Heart left ventricle (tissue), 16 donors: ENCODE measurements at places on chromosomes 1 and 21.

DNA sequence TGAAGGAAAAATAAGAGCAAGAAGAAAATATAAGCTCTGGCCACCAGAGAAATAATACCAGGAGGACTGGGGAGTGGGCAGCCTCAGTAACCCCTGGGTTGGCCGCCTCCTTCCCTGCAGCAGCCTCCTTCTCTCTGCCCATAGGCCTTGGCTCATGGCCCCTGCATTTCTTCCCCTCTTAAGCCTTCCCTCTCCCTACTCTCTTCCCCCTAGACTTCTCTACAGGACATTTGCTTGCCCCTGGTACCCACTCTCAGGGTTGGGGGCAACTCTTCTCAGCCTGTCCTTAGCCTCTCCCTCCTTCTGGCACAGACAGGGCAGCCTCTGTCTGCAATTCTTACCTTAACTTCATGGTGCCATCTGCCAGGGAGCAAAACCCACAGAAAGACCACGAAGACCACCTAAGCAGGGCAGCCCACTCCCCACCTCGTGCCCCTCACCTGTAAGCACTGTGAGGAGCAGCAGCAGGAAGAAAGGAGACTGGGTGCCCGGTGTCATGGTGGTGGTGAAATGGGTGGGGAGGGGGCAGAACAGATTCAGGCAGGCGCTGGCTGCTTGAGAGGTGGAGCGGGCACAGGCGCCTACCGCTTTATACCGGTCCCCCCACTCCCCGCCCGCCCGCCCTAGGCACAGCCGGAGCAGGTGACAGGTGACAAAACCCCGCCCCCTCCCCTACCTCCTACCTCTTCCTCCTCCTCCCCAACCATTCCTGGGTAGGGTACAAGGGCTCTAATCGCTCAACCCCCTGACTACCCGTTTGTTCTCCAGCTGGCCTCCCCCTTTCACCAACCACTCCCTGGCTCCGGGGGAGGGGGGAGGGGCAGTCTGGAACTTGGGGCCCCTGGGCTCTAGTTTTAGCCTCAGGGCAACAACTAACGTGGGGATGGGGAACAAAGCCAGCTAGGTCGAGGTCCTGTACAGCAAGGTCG lies 15.1 kb downstream of the THBS3 start:
- DNase-seq = no peak

- DNase-seq = no peak
Measured at GRCh38 chr1:6329851-6330250, 63.7 kb downstream of the ACOT7 start.

- DNase-seq = no peak
Measured at GRCh38 chr1:59290193-59290949, 6.5 kb upstream of the FGGY start.

DNA sequence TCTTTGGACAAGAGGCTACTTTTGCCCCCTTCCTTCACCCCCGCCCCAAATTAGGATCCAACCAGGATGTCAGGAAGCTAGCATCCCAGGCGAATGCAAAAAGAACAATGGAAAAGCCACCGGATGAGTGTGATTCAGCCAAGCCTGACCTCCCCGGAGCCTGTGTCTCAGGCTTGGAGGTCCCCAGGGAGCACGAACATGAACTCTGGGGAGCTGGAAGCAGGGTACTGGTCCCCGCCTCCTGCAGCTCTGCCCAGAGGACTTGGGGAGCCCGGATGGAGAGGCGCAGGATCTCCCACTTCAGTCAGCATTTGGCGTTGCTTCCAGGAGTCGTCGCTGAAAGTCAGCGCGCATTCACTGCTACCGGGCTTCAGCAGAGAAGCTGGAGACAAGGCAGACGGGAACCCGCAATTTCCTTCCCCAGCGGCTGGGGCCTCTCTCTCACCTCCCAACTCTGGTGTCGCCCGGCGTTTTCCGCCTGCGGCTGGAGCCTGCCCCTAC lies 1.8 kb upstream of the TBX15 start:
- DNase-seq = no peak

DNA sequence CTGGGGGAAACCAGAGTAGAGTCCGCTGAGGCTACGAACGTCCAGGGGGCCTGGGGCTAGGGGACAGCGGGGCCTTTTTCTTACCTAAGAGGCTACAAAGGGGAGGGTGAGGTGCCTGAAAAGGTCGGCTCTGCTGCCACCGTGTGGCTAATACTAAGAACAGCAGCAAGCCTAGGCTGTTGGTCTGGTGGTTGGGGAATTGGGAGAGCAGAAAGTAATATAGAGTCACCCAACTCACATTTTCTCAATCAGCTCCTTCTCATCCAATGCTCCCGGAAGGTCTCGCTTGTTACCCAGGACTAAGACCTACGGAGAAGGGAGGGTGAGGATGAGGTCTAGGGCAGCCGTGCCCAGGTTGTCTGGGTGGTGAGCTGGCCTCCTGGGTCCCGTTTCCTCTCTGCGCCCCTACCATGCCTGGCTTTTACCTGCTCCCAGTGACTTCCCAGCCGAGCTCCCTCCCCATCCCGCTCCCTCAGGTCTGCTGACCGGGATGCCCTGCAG lies 9.3 kb downstream of the ARL8A start:
- DNase-seq = peak; percentile 57

- DNase-seq = no peak
Measured at GRCh38 chr1:111803951-111804350, 48.2 kb downstream of the DDX20 start.

DNA sequence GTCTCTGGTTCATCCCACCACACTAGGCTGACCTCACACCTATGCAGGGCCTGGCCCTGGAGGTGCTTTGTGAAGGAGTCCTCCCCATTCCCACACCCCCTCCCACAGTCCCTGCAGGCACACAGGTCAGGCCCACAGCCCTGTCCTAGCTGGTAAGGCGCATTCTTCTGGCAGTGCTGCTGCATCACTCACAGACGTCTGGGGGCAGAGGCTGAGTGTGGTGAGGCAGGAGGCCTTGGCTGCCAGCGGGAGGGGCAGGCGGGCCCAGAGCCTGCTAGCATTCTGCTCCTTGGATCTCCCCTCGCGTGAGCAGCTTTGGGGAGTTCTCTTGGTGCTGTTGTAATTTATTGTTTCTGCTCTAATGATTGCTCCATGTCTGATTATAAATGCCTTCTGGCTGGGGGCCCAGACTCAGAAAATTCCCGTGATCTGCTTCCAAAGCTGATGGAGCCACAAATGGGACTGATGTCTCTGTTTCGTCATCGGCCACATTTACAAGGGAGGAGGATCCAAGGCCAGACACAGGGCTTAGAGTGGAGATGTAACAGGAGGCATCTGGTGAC lies 62.9 kb downstream of the TRABD2B start:
- DNase-seq = peak; percentile 70

- no peak for DNase-seq
Measured at GRCh38 chr1:242605521-242605920, 81.0 kb upstream of the PLD5 start.

- DNase-seq = no peak
Measured at GRCh38 chr1:226949401-226949800, 9.3 kb downstream of the COQ8A start.

GRCh38 chr1:6928106-6928885 lies 143.0 kb downstream of the CAMTA1 start:
- no peak for DNase-seq

- DNase-seq = no peak
Measured at GRCh38 chr1:19768353-19769210, 31.1 kb downstream of the TMCO4 start.

DNA sequence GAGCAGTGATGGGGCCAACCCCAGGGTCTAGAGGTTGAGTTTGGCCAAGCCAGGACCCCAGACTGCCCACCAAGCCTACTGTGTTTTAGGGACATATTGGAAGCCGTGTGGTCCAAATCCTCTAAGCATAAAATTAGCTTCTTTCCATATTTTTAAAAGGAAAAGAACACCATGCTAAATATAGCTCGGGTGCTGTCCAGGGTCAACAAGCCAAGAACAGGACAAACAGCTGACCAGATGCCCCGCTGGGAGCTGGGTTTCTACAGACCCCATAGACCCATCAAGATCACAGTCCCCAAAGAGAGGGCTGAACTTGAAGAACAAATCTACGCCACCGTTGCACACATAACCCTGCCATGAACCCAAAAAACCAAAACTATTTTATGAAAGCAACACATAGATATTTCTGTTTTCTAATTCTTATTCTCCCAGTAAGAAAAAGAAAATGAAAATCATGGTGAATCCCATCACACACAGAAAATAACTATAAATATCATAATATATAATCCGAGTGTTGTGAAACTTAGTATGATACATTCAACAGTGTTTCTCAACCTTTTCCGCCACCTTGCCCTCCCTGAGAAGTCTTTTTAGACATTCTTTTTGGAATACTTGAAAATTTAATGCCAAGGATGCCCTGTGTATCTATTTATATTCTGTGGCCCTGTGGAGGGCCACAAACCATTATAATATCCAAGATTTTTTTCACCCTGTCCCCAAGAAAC lies 36.2 kb upstream of the FHAD1 start:
- peak; percentile 43 for DNase-seq

DNA sequence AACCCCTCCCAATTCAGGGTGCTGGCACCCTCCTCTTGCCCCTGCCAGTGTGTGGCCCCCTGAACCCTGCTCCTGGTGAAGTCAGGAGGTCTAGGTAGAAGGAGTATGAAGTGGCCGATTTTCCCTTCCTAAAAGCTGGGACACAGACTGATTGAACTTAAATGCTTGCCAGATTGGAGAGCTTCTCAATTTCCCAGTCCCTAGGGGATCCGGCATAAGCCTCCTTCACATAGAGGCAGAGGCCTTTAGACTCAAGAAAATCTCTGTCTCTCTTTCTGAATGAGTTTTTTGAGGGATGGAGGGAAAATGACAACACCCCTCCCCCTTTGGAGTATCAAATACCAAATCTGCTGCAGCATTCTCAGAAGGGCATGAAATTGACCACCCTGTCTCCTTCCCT lies 51.5 kb downstream of the SYT2 start:
- DNase-seq = no peak

DNA sequence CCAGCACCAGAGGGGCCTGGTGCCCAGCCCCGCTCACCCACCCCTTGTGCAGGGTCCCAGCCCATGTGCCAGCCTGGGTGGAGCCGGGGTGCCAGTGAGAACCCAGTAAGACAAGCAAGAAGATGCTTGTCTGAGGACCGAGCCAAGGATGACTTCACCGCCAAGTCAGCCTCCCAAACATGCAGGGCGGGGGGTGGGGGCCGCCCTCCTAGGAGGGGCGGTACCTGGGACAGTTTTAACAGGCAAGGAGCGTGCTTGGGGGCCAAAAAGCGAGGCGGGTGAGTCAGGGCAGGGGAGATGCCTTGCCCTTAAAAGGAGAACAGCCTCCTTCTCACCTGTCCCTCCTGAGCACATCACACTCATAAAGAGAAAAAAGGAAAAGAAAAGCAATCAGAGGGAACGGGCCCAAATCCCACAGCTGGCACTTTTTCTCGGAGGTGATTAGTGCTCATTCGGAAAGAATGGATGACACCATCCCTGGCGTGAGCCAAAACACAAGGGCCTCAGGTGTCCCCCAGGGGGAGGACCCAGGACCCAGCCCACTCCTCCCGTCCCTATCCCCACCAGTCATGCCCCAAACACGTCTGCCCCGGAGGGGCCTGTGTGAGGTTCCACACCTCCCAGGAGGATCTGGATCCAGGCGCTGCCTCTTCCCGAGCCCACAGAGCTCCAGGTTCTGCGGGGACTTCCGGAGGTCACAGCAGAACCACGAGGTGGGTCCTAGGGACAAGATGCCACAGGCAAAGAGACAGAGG lies 77.6 kb upstream of the IFFO2 start:
- no peak for DNase-seq

DNA sequence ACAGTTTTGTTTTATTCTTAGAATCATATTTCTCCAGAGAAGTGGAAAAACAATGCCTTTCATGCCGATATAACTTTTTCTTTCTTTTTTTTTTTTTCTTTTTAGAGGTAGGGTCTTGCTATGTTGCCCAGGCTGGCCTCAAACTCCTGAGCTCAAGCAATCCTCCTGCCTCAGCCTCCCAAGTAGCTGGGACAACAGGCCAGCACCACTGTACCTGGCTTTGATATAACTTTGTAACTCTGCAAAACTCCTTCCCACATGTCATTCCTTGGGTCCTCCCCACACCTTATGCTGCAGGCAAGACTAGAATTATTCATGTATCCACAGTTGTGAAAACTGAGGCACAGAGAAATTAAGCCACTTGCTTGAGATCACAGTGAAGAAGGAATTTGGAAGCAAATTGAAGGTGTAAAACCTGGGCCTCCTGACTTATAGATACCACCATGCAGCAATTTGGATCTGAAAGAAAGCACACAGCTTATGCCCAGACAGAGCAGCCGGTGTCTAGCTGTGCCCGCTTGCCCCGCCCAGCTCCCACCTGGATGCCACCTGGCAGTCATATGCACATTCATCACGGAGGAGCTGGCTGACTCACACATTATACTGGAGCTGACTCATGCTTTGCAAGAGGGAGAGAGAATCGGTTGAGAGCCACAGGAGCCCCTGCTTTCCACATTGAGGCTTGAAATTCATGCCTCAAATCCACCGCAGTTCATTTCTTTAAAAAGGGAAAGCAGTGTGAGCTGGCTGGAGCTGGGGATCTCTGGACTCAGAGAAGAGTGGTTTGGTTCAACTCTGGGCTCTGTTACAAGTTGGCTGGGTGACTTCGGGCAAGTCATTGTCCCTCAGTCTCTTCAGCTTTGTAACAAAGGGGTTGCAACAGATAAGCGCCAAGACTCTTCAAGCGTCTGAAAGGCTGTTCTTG lies 8.3 kb upstream of the SLC2A1 start:
- no peak for DNase-seq

DNA sequence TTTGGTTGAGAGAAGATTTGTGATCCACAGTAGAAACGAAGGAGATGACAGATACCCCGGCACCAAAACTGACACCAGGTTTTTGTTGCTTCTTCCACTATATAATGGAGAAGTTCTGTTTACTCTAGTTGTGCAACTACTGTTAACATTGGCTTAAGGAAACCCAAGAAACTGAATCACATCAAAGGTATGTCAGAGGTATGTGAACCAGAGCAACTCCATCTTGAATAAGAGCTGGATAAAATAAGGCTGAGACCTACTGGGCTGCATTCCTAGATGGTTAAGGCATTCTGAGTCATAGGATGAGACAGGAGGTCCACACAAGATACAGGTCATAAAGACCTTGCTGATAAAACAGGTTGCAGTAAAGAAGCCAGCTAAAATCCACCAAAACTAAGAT lies 173.7 kb upstream of the CAMK1G start:
- no peak for DNase-seq

DNA sequence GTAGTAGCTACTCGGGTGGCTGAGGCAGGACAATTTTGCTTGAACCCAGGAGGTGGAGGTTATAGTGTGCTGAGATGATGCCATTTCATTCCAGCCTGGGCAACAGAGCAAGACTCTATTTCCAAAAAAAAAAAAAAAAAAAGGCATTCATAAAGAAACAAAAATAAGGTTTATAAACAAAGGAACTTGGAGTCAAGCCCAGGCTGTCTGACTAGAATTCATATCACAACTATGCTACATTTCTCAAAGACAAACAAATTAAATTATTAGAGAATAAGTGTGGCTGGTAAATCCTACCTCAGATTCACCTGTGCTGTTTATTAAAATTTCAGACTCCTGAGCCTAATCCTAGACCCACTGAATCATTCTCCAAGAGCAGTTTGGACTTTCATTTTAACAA lies 4.2 kb downstream of the GCLM start:
- DNase-seq = no peak

DNA sequence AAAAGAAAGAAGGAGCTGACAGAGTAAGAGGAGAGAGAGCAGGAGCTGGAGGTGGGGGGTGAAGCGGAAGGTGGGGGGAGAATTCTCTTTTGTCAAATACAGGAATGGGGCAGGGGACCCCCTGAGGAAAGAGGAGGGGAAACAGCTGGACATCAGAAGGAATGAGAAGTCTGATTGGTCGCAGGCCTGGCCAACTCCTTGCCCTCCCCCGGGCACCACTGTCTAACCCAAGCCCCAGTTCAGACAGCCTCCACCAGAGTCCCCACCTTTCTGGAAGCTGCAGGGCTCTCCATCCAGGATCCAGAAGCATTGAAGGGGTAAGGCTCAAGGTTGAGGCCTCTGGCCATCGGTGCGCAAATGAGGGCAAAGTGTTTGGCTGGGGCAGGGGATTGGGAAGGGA lies at the start of gene OPTC:
Gene OPTC, plus strand, starts transcription at position 253 of the 400 bp plus-strand sequence. CDS start 1,853 bp downstream, outside the sequence.
- DNase-seq = no peak
